Stimulated activated CD4-positive, alpha-beta T cell treated with anti-CD3 and anti-CD28 coated beads, Interleukin-2, amount 100 ng/mL, for 4 hours (primary cell): ENCODE measurements at places on chromosomes 5 and 9.
A peak's percentile ranks its signal among the peaks of the same experiment; 100 is the strongest.

DNA sequence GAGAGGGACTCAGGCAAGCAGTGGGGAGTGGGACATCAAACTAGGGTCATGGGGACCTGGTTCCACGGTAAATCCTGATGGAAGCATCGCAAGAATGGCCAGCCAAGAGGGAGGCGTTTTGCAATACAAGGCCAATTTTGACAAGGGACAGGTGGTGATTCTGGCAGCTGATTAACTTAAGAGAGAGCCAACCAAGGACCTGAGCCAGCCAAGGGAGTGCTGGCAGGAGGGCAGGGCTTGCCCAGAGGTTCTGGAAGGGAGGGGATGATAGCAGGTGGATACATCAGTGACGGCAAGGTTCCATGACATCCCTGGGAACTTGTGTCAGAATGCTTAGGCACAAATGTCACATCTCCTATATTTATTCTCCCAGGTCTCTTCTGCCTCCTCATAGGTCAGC lies 32.8 kb upstream of the PUM3 start:
- no peak for DNase-seq

DNA sequence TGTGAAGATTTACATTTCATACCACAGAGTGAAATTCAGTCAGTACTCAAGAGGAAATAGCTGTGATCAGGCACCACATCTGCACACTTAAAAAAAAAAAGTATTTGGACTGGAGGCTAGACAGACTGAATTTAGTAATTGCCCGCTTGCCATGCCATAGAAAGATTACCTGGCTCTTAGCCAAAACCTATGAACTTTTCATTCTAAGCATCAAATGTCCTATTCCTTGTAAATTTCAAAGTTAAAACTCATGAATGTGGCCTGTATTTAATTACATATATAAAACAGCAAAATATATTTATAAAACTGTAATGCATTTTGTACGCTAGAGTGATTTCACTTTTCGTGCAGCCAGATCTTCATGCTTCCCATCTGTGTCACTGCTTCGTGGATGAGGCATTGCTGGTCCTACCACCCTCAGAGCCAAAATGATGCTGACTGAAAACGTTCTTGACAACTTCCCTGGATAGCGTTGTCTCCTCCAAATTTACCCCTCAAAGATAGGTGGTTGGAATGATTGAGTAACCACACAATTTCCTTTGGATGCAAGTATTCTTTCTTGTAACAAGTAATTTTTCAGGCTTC lies 447.9 kb upstream of the SGCD start:
- no peak for DNase-seq

GRCh38 chr9:72983512-72984225 lies 30.8 kb upstream of the ALDH1A1 start:
- no peak for DNase-seq

GRCh38 chr5:42581845-42582244 lies 158.6 kb downstream of the GHR start:
- DNase-seq: no peak

- no peak for DNase-seq
These were observed 265.1 kb downstream of the PSAT1 start for GRCh38 chr9:78562021-78562420.

DNA sequence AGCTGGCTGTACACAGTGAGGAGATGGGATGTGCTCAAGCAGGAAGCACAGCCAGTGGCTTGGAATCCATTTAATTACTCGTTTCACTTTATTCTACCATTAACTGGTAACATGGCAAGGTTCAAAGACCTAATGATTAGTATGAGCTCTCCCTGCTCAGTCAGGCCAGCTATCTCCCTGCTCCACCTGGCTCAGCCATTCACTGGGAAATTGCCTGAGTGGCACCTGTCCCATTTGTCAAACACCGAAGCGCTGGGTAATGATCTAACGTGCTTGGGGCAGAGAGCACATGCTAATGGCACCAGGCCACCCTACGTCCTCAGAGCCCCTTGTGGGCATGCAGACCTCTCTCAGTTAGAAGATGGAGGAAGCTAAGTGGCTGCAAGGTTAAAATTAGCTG lies 162.2 kb downstream of the TTLL11 start:
- no peak for DNase-seq

DNA sequence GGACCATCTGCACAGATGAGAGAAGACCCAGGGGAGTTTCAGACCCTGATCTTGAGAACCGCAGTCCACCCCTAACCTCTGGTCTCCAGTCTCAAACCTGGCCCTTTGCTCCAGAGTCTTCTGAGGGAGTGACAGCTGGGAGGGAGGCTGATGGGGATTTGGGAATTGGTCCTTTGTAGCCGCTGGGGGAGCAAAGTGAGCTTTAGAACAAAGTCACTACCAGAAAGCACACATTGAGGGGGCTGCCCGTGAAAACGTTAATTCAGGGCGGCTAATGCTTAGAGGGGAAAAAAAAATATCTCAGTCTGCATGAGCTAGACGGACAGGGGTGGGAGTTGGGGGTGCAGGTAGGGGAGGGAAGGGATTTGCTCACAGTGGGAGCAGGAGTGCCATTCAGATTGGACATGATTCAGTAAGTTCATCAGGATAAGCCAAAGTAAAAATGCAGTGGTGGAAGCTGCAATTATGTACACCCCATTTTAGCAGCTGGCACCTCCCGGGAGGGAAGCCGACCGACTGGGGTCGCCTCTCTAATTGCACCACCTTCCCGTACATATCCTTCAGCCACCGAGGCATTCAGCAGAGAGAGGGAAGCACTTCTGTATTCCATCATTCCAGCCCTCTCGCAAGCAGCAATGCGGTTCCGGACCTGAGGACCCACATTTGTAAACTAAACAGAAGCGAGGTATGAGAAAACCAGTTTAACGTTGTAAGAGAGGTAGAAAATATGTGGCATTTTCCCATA lies 123.4 kb upstream of the RETREG1 start:
- DNase-seq: no peak

DNA sequence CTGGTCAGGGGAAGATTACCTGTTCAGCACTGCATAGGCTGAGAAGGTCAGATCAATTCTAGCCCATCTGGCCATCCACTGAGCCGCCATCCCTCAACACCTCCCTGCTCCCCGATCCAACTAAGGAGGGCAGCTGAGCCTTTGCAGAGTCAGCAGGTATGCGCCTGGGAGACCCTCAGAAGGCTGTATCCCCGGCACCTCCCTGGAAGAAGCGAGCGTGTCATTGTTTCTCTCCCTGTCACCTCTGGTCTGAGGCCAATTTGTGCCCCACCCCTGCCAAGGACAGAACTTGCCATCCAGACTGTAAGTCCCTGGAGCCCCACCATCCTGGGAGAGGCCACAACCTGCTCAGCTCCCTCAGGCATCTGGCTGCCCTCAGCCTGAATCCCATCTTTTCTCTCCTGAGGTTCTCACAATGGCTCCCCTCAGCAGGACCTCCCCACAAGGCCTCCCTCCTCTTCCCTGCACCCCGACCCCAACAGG lies 2.6 kb downstream of the CLTB start:
- no peak for DNase-seq

- no peak for DNase-seq
These were observed 19.9 kb downstream of the TNFSF8 start for GRCh38 chr9:114910541-114910940.

GRCh38 chr9:114691046-114691955 lies 9.3 kb upstream of the TEX48 start:
- DNase-seq: peak; percentile 70

- no peak for DNase-seq
These were observed 59.5 kb upstream of the PCSK1 start for GRCh38 chr5:96492459-96493047.
